Aorta (tissue), 5 donors: ENCODE measurements at places on chromosomes 5 and 9. TPM values are rescaled to one million over a fixed set of nuclear protein-coding genes. Genes with fewer than 3 reads are reported as not detected.

- no peak for DNase-seq
Observed at GRCh38 chr5:54608423-54609085, 91.0 kb downstream of the SNX18 start.

GRCh38 chr5:31581498-31582099, 49.5 kb downstream of the C5orf22 start:
- no peak for DNase-seq

- DNase-seq: no peak
Observed at GRCh38 chr5:138573223-138573622, 2.0 kb downstream of the HSPA9 start.

DNA sequence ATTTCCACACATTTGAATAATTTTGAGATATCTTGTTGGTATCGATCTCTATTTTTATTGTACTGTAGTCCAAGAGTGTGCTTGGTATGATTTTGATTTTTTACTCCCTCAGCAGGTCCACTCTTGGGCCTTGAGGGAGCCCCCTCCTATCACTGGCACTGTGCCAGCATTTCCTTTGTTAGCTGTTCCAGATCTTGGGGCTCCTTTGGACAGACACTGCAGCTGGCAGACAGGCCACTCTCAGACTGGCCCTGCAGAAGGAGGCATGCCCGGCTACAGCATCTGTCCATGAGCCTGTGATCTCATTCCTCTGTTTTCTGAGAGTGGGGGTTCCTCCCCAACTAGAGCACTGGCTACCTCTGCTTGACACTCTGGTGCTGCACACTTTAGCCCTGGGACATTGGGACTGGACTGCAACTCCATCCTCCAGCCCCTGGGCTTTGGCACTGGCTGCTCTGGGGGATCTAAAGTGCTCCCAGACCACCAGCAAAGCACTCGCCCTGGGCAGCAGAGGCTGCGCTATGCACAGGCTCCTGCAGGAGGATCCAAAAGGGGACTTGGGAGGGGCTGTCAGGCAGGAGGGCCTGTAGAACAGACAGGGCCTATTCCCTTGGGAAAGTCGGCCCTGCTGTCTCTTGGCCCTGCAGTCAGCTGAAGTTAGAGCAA, 271.3 kb upstream of the DMAC1 start:
- no peak for DNase-seq

DNA sequence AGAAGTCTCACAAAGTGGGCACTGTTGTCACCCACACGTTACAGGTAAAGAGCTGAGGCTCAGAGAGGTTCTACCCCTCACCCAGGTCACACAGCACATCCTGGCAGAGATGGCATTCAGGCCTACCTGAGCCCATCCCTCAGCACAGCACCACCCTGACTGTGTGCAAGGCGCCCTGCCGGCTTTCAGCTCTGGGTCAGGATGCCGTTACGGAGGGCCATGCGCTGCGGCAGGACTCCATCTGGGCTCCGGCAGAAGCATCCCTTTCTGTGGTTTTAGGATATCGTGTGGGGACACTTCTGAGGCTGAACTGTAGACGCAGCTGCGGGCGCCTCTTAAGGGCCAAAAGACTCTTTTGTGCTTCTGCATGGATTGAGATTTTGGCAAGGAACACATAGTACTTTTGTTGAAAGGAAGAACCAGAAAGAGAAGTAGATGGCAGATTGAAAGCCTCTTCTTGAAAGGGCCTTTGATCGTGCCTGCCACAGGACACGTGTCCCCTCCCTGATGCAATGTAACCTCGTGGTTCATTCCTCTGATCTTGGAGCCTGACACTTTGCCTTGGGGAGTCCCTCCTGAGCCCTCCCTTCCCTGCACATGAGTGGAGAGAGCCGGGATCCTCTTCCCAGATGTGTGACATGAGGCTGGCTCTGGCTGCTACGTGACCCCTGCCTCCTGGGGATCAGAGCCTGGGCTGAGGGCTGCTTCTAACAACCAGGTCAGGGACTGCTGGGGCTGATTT, 31.3 kb downstream of the USP20 start:
- DNase-seq: no peak

The DMRT1 gene
- not detected for total RNA-seq

The ANKRD34B gene
- not detected for total RNA-seq

The PHYHD1 gene
- 20.5 TPM for total RNA-seq

The LYRM7 gene
- total RNA-seq: 7.1 TPM
